GF-D8 (cell line): ENCODE measurements at places on chromosomes 2 and 18.

DNA sequence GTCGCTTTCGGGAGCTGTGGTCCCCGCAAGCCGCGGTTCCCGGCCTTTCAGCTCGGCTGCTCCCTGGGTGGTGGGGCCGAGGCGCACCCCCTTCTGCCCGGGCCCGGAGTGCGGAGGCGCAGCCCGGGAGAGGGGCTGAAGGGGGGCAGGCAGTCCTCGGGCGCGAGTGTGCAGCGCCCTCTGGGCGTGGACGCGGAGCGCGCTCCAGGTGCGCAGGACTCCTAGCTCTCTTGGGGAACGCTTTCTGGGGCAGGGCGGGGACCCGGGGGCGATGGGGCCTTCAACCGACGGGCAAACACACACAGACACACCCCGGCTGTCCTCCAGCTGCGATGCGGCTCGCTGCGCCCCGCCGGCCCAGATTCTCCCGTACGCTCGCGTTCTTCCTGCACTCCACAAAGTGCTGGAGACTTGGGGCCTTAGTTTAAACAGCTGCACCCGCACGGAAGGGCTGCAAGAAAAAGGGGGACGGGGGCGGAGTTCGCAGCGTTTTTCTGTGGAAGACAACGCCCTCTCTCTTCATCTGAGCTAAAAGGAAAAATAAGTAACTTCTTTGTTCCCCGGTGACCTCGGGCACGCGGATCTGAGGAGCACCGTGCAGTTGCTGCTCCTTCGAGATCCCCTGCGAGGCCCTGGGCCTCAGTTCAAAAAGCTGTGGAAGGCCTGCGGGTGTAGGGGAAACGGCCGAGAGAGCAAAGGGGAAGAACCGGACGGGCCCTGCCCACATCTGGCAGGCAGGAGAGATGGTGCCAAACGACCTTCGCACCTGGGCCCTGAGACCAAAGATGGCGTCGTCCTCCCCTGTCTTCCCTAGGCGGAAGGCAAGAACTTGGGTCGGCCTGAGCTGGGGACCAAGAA lies 593 bp upstream of the SDC1 start:
- DNase-seq = peak; percentile 14

GRCh38 chr18:3472681-3473544 lies 22.9 kb downstream of the TGIF1 start:
- no peak for DNase-seq

DNA sequence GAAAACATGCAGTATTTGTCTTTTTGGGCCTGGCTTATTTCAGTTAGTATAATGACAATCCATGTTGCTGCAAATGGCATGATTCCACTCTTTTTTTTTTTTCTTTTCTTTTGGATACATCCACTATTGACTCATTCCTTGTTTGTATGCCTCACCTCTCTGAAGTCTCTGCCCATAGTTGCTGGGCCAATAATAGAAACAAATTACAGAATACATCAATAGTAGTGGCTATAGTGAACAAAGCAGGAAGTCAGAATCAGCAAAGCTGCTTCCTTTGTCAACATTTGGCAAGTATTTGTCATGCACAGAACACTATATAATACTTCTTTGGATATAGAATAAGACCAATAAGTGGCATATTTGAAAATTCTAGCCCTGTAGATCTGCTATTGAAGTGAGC lies 609.7 kb downstream of the STK39 start:
- DNase-seq = no peak

DNA sequence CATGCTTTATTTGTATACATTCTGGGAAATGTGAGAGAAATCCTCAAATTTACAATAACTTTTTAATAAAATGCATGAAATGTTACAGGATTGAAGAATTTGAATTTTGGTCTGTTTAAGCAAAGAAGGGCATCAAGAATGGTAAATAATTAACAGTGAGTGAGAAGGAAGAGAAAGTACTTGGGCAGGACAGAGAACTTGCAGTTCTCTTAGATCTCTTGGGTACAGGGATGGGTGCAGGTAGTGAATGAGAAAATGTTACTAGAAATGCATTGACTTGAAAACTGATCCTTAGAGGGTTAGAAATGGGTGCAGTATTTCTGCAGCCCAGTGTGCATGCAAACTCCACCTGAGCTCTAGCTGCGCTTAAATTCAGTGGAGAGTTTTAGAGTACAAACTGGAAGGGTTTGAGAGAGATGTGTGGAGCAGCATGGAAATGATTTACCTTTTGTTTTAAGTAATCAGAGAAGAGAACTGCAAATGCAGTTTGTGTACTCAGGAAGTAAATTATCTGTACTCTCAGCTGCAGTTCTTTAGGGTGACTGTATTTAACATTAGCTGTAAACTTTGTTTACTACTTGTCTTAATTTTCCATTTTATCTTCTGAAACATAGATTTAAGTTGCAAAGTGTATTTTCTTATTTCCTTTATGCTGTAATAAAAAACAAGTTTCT lies 51.0 kb upstream of the RAB27B start:
- no peak for DNase-seq

DNA sequence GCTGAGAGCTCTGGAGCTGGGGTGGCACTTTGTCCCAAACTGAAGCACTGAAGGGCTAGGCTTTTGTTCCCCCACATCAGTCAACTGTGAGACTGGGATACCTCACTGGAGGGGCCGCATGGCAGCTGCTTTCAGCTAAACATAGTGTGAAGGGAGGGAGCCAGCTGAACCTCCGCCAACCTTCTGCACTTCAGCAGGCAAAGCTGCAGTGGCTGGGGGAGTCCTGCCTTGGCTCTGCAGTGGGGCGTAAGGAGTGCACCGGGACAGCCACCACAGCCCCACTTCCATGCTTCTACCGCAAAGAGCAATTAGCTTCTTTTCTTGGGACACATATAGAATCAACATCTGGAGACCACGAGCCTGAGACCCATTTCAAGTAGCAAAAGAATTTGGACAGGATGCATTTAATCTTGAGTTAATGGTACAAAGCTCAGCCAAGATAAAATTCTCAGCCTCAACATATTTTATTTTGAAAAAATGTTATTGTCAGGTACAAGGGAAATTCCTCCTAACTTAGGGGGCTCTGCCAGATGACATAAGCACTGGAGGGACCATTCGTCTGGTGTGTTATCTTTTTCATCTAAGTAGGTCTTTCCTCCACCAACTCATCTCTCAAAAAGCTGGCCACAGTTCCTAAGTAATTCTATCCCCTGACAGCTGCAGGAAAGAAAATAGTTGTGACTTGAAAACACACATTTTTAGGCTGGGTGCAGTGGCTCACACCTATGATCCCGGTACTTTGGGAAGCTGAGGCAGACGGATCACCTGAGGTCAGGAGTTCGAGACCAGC lies 25.6 kb upstream of the MYCN start:
- no peak for DNase-seq

DNA sequence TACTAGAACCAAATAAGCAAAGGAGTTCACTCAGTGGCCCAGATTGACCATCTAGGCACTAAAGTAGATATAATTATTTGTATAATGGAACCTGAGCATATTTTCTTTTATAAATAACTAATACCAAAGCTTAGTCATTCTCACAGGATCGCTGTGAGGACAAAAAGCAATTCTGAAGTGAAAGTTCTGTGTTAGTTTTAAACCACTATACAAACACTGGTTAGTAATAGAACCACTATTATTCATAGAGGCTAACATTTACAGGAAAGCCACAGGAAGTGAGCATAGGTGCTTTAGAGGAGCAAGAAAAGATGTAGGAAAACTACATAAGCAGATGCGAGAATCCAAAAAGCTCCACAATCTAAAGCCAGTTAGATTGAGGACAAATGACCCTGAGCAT lies 364.7 kb downstream of the XIRP2 start:
- DNase-seq = no peak

GRCh38 chr2:227363756-227364155 lies 15.3 kb downstream of the TM4SF20 start:
- DNase-seq = no peak

- no peak for DNase-seq
These were observed 282.1 kb upstream of the EPAS1 start for GRCh38 chr2:46014911-46015654.

DNA sequence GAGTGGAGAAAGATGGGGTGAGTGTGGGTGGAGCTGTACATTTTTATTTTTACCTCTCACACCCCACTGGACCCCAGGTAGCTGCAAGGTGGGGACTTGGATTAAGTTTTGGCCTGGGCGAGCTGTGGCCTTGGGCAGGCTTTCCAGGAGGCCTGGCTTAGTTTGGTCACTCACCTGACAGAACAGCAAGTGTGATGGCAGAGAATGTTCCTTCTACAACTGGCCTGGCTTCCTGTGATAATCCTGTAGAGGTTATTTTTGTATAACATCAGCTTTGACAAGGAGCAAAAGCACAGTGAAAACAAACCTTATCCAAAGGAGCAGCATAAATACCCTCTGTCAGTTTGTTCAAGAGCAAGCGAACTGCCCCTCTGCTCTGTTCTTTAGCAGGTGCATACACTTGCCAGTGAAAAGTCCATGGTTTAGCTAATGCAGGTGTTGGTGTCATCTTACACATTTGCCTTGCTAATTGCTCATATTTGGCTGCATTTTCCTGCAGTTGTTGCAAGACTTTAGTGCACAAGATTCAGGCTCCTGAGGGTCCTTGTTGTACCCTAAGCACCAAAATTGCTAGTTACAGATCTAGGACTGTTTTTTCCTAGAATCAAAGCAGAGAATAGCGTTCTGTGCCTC lies 6.3 kb downstream of the THNSL2 start:
- no peak for DNase-seq

DNA sequence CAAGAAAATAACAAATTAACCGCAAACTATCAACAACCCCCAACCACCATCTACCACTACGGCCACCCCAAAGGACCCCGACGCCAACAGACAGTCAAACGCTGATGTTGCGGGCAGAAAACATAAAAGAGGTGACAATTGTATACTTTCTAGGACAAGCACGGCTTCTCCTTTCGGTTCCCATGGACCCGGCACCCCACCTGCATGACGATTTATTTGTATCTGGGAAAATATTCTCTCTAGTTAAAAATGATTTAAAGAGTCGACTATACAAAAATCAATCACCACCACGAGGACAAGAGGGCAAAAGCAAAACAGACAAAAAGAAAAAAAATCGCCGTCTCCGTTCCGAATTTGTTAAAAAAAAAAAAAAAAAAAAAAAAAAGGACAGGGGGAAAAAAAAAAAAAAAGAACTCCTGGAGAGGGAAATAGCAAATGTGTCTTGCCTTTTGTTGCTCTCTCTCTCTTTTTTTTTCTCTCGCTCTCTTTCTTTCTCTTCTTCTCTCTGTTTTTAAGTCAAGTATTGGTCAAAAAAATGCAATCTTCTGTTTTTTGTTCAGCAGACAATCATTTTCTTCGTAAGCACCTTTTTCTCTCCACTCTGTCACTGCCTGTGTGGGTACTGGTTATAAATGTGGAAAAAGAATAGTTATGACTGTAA lies 3.6 kb downstream of the SIX3 start:
- no peak for DNase-seq

- no peak for DNase-seq
These were observed 52.6 kb downstream of the QPCT start for GRCh38 chr2:37396890-37397565.
